HFF-Myc (cell line): ENCODE measurements at places on chromosomes 4 and X.

DNA sequence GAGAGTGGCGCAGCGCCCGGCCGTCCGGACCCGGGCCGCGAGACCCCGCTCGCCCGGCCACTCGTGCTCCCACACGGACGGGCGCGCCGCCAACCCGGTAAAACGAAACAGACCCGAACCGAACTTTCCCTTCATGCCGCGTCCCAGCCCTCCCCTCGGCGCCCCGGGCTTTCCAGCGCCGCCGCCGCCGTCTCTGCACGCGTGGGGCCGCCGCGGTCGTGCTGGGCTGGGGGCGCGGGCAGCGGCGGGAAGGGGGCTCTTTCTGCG is 222 bp downstream of the SMAD1 start:
- DNase-seq: no peak

GRCh38 chr4:185796176-185796575 is 15.8 kb downstream of the SORBS2 start:
- no peak for DNase-seq

GRCh38 chrX:84170931-84171330 is 17.1 kb downstream of the RPS6KA6 start:
- no peak for DNase-seq

- no peak for DNase-seq
Observed at GRCh38 chrX:16826207-16826606, 39.9 kb downstream of the TXLNG start.
